SK-MEL-5 (cell line): ENCODE measurements at places on chromosomes 5 and 9. TPM values are rescaled to one million over a fixed set of nuclear protein-coding genes. Genes with fewer than 3 reads are reported as not detected.

Gene SHISAL2B
- total RNA-seq, result not detected in 2 replicates

Gene TLE1
- 28.5 and 32.3 TPM in 2 replicates for total RNA-seq

Gene SPINK14
- not detected in 2 replicates for total RNA-seq

Gene LOX
- total RNA-seq, result 0.08 and 0.58 TPM in 2 replicates

Gene PAEP
- 41.1 and 45.8 TPM in 2 replicates for total RNA-seq

Gene HMGXB3
- 53.7 and 54.3 TPM in 2 replicates for total RNA-seq

Gene GPR151
- not detected in 2 replicates for total RNA-seq
